Fibroblast of skin of right biceps (primary cell): ENCODE measurements at places on chromosomes 11 and 22.

GRCh38 chr11:79864882-79865281 is 424.1 kb upstream of the TENM4 start:
- DNase-seq = no peak

- DNase-seq = peak; percentile 100
Measured at GRCh38 chr11:8604078-8604723, 10.2 kb upstream of the STK33 start.

DNA sequence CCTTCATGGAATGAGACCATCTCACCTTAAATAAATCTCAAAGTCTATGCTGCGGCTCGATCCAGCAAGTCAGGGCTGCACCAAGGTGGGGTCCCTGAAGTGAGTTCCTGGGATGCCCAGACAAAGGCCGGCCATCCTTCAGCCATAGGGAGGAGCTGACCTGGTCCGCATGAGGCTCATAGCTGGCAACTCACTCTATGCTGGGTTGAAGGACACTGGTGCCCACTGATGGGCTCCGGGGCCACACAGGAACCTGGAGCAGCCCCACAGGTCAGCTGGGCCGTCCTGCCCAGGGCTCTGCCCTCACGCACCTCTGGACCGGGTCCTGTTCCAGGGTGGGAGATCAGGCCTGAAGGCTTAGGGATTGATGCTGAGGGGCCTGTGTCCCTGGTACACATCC is 1339.3 kb downstream of the TBC1D22A start:
- DNase-seq = no peak

- no peak for DNase-seq
Measured at GRCh38 chr11:39363571-39363970, 2095.9 kb downstream of the LRRC4C start.

DNA sequence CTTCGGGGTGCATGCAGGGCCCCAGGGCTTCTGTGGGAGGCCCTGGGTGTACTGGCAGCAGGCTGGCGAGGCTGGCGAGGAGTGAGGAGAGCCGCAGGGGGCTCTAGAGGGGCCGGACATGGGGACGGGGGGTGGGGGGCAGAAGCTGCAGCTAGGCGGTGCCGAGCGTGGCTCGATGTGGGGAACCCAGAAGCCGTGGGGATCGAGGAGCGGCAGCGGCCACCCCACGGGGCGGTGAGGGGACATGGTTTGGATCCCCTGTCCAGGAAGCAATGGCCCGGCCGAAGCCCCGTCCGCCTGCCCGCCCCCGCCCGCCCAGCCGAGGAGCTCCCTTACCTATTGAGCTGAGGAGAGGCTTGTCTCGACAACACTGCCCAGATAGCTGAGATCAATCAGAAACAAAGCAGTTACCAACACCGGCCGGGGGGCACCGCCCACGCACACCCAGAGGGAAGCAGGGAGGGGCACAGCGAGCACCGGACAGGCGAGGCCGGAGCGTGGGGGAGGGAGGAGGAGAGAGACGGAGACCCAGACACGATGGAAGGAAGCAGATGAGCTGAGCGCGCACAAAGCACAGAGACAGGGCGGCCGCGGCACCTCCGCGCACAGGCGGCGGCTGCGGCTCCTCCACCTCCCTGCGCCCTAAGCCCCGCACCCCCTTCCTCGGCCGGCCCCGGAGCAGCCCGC is 38.7 kb downstream of the IGSF9B start:
- DNase-seq = no peak

DNA sequence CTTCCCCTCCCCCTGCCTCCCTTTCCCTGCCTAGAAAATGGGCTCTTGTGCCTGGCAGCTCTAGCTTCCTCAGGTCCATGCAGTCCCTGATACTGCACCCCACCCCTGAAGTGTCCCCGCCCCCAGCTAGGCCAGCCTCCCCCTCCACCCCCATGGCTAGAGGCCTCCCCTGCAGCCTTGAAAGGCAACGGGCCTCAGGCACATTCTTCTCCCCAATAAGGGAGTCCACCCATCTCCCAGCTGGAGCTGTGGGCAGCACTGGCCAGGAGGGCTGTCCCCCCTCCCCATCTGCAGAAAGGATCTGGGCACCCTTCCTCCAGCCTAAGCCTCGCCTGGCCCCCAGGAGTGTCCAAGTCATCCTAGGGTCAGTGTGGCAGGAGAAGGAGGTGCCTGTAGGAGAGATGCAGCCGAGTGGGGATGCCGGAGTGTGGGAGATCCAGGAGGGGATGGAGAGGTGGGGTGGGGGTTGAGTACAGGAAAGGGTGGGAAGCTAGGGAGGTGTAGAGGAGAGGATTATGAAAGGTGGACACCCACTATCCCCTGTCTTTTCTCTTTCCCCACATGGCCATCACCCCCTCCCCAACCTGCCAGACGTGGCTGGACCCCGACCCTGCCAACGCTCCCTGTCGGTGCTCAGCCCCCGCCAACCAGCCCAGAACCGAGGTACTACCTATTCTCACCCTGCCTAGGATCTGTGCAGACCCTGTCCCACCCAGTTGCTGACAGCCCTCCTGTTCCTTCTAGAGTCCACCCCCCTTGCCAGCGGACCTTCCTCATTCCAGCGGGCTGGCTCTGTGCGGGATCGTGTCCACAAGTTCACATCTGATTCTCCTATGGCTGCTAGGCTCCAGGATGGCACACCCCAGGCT is 9.3 kb downstream of the SMTN start:
- no peak for DNase-seq
